ENCODE measurements at places on chromosomes 11 and 22.
A peak's percentile ranks its signal among the peaks of the same experiment; 100 is the strongest.

GRCh38 chr11:69359735-69360480 lies 66.0 kb downstream of the MYEOV start:
- DNase-seq, result no peak

- DNase-seq, result no peak
Measured at GRCh38 chr11:110779108-110779507, 66.9 kb upstream of the ARHGAP20 start.

GRCh38 chr11:103892603-103893002 lies 143.8 kb upstream of the DDI1 start:
- DNase-seq, result no peak

GRCh38 chr11:102729849-102730815 lies 5.4 kb upstream of the MMP8 start:
- no peak for DNase-seq

DNA sequence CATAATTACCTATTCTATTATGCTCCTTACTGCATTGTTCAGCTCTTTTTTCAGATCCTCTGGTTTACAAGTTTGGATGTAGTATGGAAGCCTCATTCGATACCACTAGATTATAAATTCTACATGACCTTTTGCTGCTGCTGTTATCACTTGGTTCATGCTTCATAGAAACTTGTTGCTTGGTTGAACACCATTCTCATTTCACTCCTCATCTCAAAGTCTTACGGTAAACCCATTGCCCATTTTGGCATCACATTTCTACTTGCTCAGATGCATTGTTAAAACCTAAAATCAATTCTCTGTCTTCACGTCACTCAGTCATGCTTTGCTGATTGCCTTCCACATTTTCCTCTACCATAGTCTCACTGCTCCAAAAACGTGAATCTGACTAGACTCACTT lies 155.5 kb upstream of the DDI1 start:
- no peak for DNase-seq

DNA sequence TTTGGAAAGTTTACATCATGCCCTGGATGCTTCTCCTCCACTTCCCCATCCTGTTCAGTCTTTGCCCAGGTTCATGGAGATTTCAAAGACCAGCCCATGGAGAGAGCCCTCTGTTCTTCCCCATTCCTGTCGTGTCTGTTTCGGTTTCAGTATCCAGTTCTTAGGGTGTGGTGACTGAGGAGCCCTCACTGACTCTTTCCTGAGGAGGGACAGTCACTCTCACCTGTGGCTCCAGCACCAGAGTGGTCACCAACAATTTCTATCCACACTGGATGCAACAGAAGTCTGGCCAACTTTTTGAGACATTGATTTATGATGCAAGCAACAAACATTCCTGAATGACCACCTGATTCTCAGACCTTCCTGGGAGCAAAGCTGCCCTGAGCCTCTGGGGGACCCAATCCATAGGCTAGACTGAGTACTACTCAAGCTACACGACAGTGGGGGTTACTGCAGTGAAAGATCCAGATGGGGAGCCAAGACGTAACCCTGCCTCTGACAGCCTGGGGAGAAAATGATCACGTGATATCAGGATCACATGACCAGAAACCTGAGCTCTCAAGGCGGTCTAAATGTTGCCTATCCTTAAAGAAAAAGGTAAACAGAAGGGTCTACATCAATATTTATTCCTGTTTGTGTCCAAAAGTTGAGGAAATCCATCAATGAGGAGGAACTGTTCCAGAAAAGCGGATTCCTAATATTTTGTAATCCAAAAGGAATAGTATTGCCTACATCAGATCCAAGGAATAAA lies 76.2 kb upstream of the VPREB1 start:
- DNase-seq, result peak; percentile 52

- DNase-seq, result no peak
Measured at GRCh38 chr11:55357560-55358184, 10.1 kb upstream of the OR4A15 start.

DNA sequence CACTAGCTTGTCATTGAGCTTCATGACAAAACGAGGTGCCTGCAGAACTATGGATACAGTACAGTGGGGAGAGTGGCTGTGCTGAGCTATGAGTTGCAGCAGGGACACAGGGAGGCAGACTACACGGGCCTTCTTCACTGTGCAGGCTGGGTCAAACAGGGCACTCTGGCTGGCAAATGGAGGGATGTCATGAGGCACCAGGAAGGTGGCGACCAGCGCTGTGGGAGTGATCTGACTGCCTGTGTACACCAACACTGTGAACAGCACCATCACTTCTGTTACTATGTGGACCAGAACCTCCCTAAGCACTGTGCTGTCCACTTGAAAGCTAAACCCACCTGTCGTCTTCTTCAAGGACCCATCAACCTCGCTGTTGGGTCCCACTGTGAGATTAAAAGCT lies 3.1 kb downstream of the PKDREJ start:
- no peak for DNase-seq

GRCh38 chr11:113885897-113886296 lies 10.5 kb upstream of the USP28 start:
- DNase-seq, result no peak

DNA sequence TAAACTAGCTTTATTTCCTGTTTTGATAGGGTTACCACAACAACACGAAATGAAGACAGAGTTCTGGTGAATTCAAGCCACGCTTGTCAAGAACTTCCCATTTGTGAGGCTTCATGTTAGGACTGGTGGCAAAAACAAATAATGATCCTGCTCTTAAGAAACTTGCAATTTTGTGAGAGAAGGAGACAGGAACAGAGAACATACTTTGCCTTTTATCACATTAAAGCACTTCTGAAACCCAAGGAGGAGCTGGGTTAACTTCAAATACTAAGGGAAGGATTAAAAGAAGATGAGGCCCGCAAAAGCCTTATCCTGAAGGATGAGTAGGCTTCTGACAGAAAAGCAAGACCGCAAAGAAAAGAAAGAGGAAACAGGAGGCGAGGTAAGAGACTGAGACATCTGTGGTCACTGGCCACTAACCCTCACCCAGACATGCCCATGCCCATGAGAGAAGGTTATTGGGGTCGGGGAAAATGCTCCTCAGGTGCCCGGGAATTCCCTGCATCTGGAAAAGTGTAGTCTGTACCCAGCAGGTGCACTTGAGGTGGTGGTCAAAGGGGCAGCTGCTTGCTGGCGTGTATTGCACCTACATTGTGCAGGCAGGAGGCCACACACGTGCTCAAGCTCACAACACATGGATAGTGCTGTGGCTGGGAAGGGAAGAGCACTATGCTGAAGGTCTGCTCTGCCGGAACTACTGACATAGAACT lies 50.5 kb downstream of the MAPK1 start:
- peak; percentile 35 for DNase-seq

DNA sequence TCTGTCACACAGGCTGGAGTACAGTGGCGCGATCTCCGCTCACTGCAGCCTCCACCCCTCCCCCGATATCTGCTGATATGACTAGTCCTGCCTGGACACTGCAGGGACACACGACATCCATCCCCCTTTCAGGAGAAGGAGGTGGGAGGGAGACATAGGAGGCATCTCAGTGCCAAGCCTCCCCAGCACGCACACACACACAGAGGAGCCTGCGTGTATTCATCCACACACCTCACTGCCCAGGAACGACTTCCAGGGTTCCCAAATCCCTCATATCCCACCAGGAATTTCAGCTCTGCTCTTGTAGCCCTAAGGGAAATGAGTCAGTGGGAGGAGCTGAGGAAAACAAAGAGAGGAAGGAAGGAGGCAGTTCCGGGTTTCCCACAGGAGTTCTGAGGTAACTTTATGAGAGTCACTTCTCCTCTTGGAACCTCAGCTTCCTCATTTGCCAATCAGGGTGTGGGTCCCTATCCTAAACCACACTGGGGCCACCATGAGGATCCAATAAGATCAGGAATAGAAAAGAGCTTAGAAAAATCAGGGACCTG lies 37.2 kb upstream of the ACER3 start:
- peak; percentile 55 for DNase-seq

DNA sequence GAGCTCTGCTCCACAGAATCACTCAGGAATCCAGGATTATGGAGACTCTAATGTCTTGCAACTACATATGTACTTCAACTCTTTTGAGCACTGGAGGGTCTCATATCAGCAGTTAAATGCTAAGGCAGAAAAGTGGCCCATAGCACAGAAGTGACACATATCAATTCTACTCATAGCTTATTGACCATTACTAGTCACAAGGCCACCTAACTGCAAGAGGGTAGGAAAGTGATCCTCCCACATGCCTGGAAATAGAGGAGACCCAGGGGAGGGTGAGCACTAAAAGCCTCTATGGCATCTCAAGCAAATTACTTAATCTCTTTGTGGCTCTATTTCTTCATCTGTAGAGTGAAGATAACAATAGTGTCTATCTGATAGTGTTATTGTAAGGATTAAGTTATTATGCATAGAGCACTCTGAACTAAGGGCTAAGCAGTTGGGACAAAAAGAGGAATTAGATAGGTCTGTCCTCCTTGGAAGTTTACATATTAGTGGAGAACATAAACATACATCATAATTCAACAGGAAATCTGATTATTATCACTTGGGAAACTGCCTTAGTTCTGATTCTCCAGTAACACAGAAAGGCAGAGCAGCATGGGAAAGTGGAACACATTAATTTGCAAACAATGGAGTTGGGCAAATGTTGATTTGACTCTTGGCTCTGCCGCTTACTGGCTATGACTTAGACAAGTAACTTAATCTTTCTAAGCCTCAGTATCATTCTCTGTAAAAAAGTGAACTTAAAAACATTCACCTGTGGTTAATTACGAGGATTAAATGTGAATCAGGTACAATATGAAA lies 25.1 kb upstream of the USP47 start:
- no peak for DNase-seq

- no peak for DNase-seq
Measured at GRCh38 chr22:20957683-20958431, 9.2 kb upstream of the AIFM3 start.

GRCh38 chr22:37545703-37546436 lies 14.4 kb upstream of the CDC42EP1 start:
- peak; percentile 78 for DNase-seq

DNA sequence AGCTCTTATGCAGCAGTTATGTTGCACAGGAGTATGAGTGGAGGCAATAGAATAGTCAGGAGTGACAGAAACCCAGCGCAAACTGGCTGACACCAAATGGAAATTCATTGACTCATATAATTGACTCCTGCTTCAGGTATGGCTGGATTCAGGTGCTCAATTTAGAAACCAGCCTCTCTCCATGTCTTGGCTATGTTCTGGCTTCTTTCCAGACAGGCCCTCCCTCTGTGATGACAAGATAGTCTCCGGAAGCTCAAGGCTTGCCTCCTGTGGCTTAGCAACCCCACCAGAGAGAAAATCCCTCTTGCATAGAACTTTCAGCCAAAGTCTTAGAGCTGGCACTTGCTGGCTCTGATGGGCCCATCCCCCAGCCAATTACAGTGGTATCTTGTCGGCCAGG lies 28.1 kb upstream of the MN1 start:
- no peak for DNase-seq

- no peak for DNase-seq
Measured at GRCh38 chr11:122154227-122154626, 38.2 kb upstream of the BLID start.

DNA sequence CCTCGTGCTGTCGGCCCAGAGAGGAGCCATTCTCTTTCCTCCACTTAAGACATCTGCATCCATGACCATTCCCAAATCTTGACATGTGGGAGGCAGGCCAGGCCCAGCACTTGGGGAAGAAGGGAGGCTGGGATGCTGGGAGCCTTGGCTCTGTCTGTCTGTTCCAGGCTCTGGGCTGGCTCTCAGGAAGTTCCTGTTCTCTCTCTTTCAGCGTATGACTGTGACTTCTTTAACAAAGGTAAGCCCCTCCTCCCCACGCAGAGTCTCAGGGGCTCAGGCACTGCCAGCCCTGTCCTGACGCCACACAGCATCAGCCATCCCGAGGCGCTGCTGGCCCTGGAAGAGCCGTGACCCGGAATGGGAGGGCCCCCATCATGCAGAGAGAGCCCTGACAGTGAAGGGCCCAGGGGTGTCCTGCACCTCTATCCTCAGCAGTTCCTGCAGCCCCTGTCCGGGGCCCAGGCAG lies 52.4 kb downstream of the OTOG start:
- no peak for DNase-seq

- no peak for DNase-seq
Measured at GRCh38 chr22:44403166-44403565, 90.4 kb upstream of the SHISAL1 start.

GRCh38 chr22:44691796-44692661 lies 10.0 kb upstream of the PRR5 start:
- DNase-seq, result no peak

GRCh38 chr11:134072844-134073243 lies 4.0 kb downstream of the JAM3 start:
- DNase-seq, result no peak

- no peak for DNase-seq
Measured at GRCh38 chr11:285021-285893, 3.7 kb upstream of the PGGHG start.

GRCh38 chr11:71192629-71193028 lies 59.7 kb downstream of the SHANK2 start:
- no peak for DNase-seq

All from HS-27A (cell line).